ENCODE measurements at places on chromosomes 4 and X.

DNA sequence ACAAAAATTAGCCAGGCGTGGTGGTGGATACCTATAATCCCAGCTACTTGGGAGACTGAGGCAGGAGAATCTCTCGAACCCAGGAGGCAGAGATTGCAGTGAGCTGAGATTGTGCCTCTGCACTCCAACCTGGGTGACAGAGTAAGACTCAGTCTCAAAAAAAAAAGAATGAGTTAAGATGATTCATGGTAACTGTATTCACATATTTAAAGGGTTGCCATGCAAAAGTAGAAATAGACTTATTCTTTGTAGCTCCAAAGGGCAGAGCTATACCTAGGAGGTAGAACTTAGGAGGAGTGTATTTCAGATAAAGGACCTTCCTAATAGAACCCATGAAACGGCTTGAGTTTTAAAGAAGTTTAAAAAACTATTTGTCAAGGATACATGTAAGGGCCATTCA, 104.3 kb upstream of the IL13RA1 start:
- no peak for DNase-seq
- H3K27ac ChIP-seq, result no peak overlapping the region
- no peaks in the 10 kb centered on the region for H3K27me3 ChIP-seq
- no peaks in the 10 kb centered on the region for H3K4me1 ChIP-seq
- H3K4me3 ChIP-seq, result no peak overlapping the region

DNA sequence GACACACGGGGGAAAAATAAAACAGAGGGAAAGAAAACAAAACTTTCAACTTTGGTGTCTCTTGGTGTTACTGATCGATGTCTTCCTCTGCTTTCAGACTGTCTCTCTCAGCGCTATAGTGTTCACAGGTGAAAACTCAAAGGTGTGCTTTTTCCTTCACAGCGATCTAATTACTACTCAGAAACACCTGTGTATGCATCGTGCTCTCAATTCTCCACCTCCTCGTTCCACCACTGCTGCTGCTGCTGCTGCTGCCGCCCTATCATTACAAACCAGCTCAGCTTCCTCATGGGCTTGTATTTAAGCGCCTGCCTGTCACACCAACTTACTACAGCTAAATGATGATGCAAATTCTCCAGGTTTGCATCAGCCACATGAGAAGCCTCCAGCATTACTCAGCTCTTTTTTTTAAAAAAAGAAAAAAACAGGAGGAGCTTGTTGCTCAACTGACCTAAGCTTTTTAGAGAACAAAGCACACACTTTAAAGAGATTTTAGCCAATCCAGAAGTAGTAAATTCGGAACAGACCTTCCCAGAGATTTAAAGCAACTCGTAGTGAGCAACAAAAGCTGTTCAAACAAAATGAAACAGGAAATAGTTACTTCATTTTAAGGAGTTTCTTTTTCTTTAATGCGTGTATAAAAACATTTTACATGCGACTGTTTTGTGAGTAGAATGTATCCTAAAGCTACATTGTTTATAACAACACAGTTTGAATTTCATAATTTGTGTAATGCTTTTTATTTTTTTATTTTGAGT, at the start of gene SLC7A11:
TSS of gene SLC7A11 (minus strand) at position 274 of the 758 bp plus-strand sequence. CDS start 280 bp downstream, outside the sequence.
- H3K4me1 ChIP-seq, result no peaks in the 10 kb centered on the region
- DNase-seq, result peak; percentile 0
- H3K36me3 ChIP-seq, result no peaks in the 10 kb centered on the region
- H3K4me3 ChIP-seq, result peak within 1 kb of the TSS; percentile 28

- DNase-seq, result no peak
- H3K36me3 ChIP-seq, result no peaks in the 10 kb centered on the region
- H3K27ac ChIP-seq, result no peak overlapping the region
- H3K4me3 ChIP-seq, result no peak overlapping the region
These were observed 129.8 kb downstream of the SLC7A11 start for GRCh38 chr4:138112389-138112788.

DNA sequence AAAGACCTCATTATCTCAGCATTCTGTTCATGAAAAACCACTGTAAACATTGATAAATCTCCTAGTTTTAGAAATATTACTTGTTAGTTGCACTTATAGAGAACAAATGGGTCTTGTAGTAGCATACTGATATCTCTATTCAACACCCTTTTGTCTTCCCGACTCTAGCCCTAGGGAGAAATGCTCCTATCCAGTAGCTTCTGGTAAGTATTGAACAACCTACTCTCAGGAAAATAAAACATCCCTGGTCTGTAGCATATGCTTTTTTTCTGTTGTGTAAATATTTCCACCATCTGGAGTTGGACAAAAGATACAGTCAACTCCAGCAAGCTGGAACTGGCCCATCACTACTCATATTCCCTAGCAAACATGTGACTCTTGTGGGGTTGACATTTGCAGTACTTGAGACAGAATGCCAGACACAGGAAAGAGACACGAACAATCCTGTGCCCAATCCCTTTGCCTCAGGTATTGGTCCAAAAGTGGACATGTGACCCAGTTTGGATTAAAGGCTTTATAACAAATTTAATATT, 188.2 kb downstream of the GC start:
- no peaks in the 10 kb centered on the region for H3K36me3 ChIP-seq
- DNase-seq, result no peak
- H3K27me3 ChIP-seq, result no peaks in the 10 kb centered on the region
- H3K4me1 ChIP-seq, result no peaks in the 10 kb centered on the region

DNA sequence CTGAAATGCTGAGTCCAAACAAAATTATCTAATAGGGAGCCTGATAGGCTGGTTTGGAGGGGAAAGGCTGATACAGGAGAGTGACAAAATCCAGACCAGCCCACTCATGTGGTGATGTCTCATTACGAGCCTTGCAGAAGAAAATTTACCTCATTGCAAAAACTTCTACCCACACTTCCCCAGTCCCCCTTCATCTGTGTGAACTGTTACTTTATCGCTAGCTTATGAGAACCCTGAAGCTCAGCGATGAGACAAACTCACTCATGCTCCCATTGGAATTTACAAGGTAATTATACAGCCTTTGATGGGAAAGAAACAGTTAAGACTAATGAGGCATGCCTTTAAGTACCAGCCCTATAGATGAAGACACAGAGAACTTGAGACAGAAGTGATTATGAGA, 76.1 kb downstream of the ARHGAP6 start:
- no peak overlapping the region for H3K4me3 ChIP-seq
- H3K36me3 ChIP-seq, result no peaks in the 10 kb centered on the region
- DNase-seq, result no peak
- H3K27me3 ChIP-seq, result no peaks in the 10 kb centered on the region

DNA sequence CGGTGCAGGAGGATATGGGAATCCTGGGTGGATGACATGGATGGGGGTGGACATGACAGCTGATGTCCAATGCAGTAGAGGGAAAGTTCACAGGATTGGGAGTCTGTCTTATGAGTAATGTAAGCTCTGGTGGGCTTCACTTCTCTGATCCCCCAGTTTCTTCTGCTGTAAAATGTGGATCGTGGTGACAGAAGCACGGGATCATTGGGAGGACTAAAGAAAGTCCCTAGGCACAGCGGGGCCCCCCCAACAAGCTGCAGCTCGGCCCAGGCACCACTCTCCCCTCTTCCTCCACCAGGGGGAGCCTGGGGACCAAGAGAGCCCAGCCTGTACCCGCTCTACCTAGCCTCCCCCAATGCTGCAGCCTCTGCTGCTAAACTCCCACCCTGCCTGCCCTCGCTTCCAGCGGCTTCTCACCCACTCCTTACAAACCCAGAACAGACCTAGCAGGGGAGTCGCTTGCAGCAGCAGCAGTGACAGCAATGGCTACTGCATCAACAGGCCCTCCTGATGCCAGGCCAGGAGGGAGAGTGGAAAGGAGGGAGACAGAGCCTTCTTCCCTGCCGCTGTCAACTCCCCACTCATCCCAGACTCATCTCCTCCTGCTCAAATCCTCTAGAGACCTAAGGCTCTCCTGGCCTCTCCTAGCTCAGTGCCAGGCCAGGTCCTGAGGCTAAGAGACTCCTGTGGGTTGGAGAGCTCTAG, 36.1 kb upstream of the IQSEC2 start:
- H3K4me3 ChIP-seq, result no peak overlapping the region
- DNase-seq, result peak; percentile 34
- no peak overlapping the region for H3K27ac ChIP-seq
- H3K4me1 ChIP-seq, result peaks cover 10% of the 10 kb centered on the region
- peaks cover 18% of the 10 kb centered on the region for H3K27me3 ChIP-seq

- H3K36me3 ChIP-seq, result no peaks in the 10 kb centered on the region
- H3K4me1 ChIP-seq, result no peaks in the 10 kb centered on the region
- DNase-seq, result no peak
These were observed 61.8 kb downstream of the NEIL3 start for GRCh38 chr4:177371461-177371860.

GRCh38 chr4:1541449-1542225, 135.4 kb upstream of the NKX1-1 start:
- no peak overlapping the region for H3K4me3 ChIP-seq
- no peaks in the 10 kb centered on the region for H3K27me3 ChIP-seq
- no peak for DNase-seq
- no peak overlapping the region for H3K27ac ChIP-seq

GRCh38 chr4:161714931-161715330, 448.9 kb downstream of the FSTL5 start:
- H3K36me3 ChIP-seq, result no peaks in the 10 kb centered on the region
- H3K4me3 ChIP-seq, result no peak overlapping the region
- no peak overlapping the region for H3K27ac ChIP-seq
- DNase-seq, result no peak
- no peaks in the 10 kb centered on the region for H3K27me3 ChIP-seq
- H3K4me1 ChIP-seq, result no peaks in the 10 kb centered on the region

DNA sequence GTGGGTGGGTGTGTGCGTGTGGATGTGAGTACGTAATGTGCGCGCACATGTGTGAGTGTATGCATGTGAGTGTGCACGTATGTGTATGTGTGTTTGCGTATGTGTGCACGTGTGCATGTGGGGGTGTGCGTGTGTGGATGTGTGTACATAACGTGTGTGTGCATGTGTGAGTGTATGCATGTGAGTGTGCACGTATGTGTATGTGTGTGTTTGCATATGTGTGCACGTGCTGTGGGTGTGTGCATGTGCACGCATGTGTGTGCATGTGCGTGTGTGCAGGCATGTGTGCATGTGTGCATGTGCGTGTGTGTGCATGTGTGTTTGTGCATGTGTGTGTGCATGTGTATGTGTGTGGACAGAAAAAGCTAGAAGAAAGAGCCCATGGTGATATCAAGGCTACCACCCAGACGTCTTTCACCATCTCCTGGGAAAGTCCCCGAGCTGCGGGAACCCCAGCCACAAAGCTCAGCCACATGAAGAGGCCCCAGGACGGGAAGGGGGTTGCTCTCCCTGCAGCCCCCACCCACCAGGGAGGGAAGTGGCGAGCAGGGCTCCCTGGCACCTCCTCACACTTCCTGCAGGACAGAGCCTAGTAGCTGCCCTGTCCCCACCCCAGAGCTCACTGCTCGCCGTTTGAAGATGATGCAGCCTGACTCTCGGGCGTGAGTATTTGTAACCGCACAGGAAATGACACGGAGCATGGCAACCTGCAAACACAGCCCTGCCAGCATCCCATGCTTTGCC, 108.3 kb downstream of the DCTD start:
- no peaks in the 10 kb centered on the region for H3K27me3 ChIP-seq
- H3K4me1 ChIP-seq, result peaks cover 11% of the 10 kb centered on the region
- H3K27ac ChIP-seq, result no peak overlapping the region
- no peaks in the 10 kb centered on the region for H3K36me3 ChIP-seq

DNA sequence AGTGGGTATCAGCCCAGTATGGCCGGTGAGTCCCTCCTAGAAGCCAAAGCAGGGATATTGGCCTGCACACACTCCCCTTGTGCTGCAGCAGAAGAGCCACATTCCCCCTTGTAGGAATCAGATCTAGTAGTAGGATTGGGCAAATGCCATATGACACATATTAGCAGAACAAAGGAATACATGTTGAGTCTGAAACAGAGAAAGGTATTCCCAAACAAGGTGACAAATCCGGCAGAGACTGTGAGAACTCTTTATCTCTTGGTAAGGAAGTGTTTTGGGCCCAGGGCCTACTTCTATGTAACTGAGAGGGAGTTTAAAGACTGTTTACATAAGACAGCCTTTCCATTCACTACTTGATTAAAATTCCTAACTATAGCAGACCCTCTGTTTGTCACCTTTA, 1382.0 kb downstream of the FAM133A start:
- H3K36me3 ChIP-seq, result no peaks in the 10 kb centered on the region
- DNase-seq, result no peak
- H3K4me3 ChIP-seq, result no peak overlapping the region
- H3K27ac ChIP-seq, result no peak overlapping the region
- H3K4me1 ChIP-seq, result no peaks in the 10 kb centered on the region

GRCh38 chr4:120508036-120508435, 414.5 kb downstream of the PRDM5 start:
- no peak overlapping the region for H3K4me3 ChIP-seq
- H3K4me1 ChIP-seq, result no peaks in the 10 kb centered on the region
- DNase-seq, result no peak
- H3K27ac ChIP-seq, result no peak overlapping the region
- no peaks in the 10 kb centered on the region for H3K27me3 ChIP-seq
- H3K36me3 ChIP-seq, result no peaks in the 10 kb centered on the region

GRCh38 chr4:47071901-47072341, 40.6 kb downstream of the GABRB1 start:
- no peak overlapping the region for H3K27ac ChIP-seq
- H3K36me3 ChIP-seq, result no peaks in the 10 kb centered on the region
- no peak for DNase-seq
- H3K4me3 ChIP-seq, result no peak overlapping the region
- H3K27me3 ChIP-seq, result no peaks in the 10 kb centered on the region

GRCh38 chr4:11228530-11228929, 200.2 kb downstream of the HS3ST1 start:
- no peak for DNase-seq
- H3K4me1 ChIP-seq, result no peaks in the 10 kb centered on the region
- H3K27me3 ChIP-seq, result no peaks in the 10 kb centered on the region

DNA sequence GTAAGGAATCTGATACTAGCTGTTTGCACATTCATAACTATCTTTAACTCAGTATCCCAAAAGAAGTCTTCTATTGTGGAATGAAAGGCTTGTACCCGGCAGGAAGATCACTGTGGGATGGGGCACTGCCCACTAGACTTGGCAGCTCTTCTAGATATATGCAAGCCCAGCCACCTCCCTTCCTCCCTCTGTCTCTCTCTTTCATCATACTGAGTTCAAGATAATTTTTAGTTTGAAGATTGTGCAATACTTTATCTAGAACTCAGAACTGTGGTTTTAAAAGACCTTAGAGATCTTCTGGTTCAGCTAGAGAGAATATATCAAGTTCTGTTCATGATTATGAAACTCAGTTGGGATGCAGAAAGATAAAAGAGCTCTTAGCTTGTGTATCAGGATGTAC, 22.5 kb upstream of the GPR34 start:
- no peak overlapping the region for H3K4me3 ChIP-seq
- no peak for DNase-seq
- H3K27ac ChIP-seq, result no peak overlapping the region
- H3K27me3 ChIP-seq, result no peaks in the 10 kb centered on the region
- peaks cover 4% of the 10 kb centered on the region for H3K36me3 ChIP-seq

- H3K36me3 ChIP-seq, result no peaks in the 10 kb centered on the region
- no peak for DNase-seq
- H3K4me1 ChIP-seq, result no peaks in the 10 kb centered on the region
- H3K4me3 ChIP-seq, result no peak overlapping the region
These were observed 103.9 kb downstream of the MMRN1 start for GRCh38 chr4:89998469-89999011.

DNA sequence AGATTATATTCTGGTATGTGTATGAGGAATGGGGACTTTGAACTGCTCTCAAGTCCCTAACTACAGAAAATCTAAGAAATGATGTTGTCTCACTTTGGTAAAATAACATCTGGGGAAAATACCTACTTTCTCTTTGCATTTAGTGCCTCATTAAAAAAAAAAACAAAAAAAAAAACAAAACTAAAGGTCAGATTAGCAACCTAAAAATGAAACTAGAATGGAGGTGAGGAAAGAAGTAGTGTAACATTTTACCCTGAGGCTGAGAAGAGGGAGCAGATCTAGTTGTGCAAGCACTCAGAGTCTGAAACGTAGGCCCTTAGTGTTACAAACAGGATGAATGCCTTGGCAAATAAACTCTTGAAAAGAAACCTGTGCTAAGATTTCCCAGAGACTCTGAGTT, 56.0 kb downstream of the VGLL1 start:
- no peaks in the 10 kb centered on the region for H3K27me3 ChIP-seq
- H3K36me3 ChIP-seq, result no peaks in the 10 kb centered on the region
- H3K4me1 ChIP-seq, result peaks cover 30% of the 10 kb centered on the region
- DNase-seq, result no peak
